ENCODE measurements at places on chromosomes 1 and 21. TPM values are rescaled to one million over a fixed set of nuclear protein-coding genes. Genes with fewer than 3 reads are reported as not detected.

Gene SHE
- total RNA-seq, result not detected

Gene RGS16
- 3.1 TPM for total RNA-seq

Gene MAGOH
- 36.2 TPM for total RNA-seq

Gene C8B
- not detected for total RNA-seq

Gene A3GALT2
- total RNA-seq, result not detected

Gene MAP3K21
- total RNA-seq, result 3.7 TPM

Gene OPRD1
- total RNA-seq, result not detected

Gene HPDL
- 0.79 TPM for total RNA-seq

Gene S100A8
- 1.9 TPM for total RNA-seq

Gene SPRR5
- not detected for total RNA-seq

Gene BCL2L15
- total RNA-seq, result 1.3 TPM

Measured in B cell (primary cell).